ENCODE measurements at places on chromosomes 4 and X. TPM values are rescaled to one million over a fixed set of nuclear protein-coding genes. Genes with fewer than 3 reads are reported as not detected.

Gene MAGEA9B
- total RNA-seq: 0.07 TPM

Gene REPS2
- 0.89 TPM for total RNA-seq

Gene ADH1A
- total RNA-seq: not detected

Gene PITX2
- 1.6 TPM for total RNA-seq

Gene HPSE
- 0.92 TPM for total RNA-seq

Data from A549 treated with DMSO at 1 μM for 4 hours (cell line).